Small intestine (tissue), 16 donors: ENCODE measurements at places on chromosomes 2 and 18.
A peak's percentile ranks its signal among the peaks of the same experiment; 100 is the strongest.

- DNase-seq: no peak
These were observed 15.5 kb downstream of the HEATR5B start for GRCh38 chr2:37068686-37069085.

DNA sequence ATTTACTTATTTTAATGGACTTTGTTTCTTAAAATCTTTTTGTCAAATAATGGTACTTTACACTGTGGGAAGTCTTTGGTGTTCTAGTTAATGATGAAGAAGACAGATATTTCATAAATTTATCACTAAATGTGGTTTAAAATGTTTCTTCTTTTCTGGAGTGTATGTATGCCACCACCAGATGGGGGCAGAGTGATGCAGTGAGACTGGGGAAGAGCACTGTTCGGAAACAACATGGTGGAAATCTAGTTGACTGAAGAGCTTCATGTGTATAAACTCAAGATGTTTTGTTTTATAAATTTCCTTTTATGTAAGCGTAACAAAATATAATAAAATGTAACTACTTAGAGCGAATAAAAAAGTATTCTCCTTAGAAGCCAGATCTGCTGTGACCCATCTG, 195.1 kb downstream of the KCNE4 start:
- DNase-seq: no peak

- DNase-seq: no peak
These were observed 16.4 kb downstream of the LRRFIP1 start for GRCh38 chr2:237643582-237644380.

GRCh38 chr2:10383960-10384734, 64.0 kb downstream of the ODC1 start:
- no peak for DNase-seq

DNA sequence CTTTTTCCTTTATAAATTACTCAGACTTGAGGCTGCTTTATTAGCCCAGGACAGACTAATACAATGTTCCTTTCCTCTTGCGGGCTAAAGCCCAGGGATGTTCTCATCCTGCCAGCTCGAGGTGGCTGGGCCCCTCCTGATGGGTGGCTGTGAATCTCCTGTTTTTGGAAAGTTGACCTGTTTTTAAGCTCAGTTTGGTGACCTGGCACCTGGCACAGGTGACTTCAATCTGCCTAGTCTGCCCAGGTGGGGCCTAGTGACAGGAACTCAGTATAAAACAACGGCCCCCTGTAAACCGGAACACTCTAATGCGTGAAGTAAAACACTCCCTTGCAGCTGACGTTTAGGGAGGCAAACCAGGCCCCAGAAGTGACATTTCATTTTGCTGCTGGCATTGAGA, 92.7 kb upstream of the SNTG2 start:
- DNase-seq: no peak

GRCh38 chr2:31859959-31860358, 150.8 kb downstream of the MEMO1 start:
- DNase-seq: no peak

DNA sequence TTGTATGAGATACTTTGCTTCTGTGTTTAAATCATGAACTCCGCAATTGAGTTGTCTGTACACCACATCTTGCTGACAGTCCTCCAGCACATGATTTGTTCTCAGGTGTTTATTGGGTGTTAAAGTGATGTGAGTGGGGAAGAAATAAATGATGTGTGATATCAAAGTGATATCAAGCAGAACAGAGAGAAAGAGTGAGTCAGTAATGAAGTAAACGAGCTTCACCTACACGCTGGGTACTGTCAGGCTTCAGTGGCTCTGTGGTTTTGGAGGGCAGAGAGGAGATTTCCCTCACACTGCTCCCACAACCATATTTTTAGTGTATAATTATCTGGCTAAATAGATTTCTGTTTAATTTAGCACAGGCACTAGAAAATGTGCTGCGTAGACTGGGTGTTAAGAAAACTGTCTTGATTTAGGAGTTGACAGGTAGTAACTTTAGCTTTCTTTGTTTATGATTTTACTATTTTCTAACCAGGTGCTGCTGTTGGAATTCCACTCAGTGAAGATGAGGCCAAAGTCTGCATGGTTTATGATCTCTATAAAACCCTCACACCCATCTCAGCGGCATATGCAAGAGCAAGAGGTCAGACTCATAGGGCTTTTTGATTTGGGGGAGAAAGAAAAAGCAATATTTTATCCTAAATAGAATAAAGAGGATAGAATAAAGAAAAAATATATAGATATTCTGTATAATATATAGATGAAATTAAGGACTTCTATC, 21.2 kb downstream of the ATIC start:
- peak; percentile 85 for DNase-seq

DNA sequence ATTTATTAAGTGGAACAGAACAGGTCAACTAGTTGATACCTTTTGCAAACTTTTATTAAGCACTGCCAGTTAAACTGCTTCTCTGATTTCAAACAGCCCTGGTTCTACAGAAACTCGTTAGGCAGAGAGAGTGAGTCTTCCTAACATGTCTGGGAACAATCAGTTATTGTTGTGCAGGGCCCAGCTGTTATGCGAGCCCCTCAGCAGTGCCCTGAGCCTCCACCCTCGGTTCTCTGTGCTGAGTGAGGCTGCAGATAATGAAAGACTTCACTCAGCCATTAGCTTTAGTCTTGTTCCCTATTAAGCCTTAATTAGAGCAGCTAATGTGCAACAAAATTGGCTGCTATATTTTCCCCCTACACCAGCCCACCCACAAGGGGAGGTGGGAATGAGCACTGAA, 39.6 kb downstream of the KCTD18 start:
- no peak for DNase-seq

DNA sequence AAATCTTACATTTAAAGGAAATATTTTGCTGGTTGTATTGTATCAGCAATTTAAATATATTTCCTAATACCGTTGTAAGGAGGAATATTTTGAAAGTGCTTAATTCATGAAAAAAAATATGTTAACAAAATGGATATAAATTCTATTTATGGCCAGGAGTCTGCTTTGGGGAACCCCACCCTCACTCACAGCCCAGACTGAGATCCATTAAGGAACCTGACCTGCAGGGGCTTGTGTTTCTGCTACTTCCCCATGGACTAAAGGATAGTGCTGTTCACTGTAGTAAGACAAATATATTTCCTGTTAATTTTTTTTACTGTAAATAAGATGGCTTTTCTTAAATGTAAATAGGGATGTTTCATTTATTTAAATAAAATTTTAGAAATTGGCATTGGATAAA, 221.9 kb upstream of the COL3A1 start:
- no peak for DNase-seq

DNA sequence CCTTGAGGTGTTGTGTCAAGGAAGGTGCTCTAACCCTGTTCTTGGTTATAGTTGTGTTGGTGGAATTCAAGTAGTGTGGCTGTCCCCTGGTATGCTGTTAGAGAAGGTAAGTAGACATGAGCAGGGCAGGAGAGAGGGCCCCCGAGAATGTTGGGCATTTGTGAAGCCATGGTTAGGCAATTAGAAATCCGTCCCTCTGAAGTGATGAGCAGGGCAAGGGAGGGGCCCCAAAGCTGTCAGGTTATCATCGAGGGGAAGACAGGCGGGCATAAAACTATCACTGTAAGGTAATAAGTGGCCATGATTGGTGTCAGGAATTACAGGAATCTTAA, 5.2 kb downstream of the XRCC5 start:
- DNase-seq: no peak

- no peak for DNase-seq
These were observed 1303.2 kb upstream of the CELF4 start for GRCh38 chr18:38868757-38869156.

DNA sequence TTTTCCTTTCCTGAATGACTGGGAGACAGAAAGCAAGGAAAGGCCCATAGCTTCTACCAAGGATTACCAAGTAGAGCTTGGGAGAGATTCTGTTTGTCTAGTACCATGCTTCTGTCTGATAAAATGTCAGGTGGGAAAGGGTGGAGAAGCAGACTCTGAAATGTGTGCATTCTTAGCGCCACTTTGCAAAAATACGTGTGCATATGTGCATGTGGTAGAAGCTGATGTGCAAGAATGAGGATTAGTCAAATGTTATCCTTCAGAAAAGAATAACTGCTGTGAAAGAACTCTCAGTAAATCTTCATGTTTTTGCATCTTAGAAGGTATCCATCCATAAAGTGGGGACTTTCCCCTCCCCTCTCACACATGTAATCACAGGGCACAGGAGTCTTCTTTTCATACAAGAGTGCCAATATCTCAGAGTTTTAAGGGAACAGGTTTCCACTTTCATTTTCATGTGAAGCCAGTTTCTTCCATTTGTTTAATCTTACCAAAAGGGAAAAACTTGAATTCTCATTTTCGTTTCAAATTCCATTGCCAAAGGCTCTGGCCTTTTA, 15.4 kb upstream of the DGKD start:
- DNase-seq: no peak

GRCh38 chr2:236117861-236118269, 50.3 kb downstream of the GBX2 start:
- peak; percentile 16 for DNase-seq

GRCh38 chr18:6865251-6865650, 135.7 kb downstream of the ARHGAP28 start:
- no peak for DNase-seq

GRCh38 chr2:49000695-49001094, 153.6 kb downstream of the FSHR start:
- peak; percentile 7 for DNase-seq

DNA sequence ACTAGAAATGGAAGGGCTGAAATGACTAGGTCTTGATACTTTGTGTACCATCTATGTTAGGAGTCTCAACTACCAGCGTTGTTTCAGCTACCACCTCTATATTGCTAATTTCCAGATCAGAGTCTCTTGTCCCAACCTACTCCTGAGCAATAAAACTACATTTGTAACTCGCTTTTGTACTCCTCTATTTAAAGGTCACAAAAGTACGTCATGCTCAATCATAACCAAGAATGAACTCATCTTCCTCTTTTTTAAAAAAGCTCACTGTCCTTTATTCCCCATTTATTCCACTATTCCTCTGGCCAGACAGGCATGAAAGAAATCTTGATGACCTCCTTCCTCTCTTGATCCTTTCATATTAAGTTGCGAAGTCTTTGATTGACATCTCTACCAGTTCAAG, 11.2 kb upstream of the MATN3 start:
- no peak for DNase-seq

- DNase-seq: no peak
These were observed 278.4 kb upstream of the SPRED2 start for GRCh38 chr2:65710779-65711295.

- no peak for DNase-seq
These were observed 10.3 kb downstream of the GALNT14 start for GRCh38 chr2:31127931-31128330.

GRCh38 chr2:159201360-159202063, 85.0 kb downstream of the WDSUB1 start:
- DNase-seq: no peak
